Activated CD4-positive, alpha-beta T cell treated with anti-CD3 and anti-CD28 coated beads for 36 hours (primary cell): ENCODE measurements at places on chromosomes 5 and 9. TPM values are rescaled to one million over a fixed set of nuclear protein-coding genes. Genes with fewer than 3 reads are reported as not detected.

NAIP gene
- total RNA-seq: 1.5 TPM

- DNase-seq: no peak
Measured at GRCh38 chr9:129136446-129137035, 25.3 kb downstream of the PTPA start.

PCDHB5 gene
- not detected for total RNA-seq

LCP2 gene
- 173 TPM for total RNA-seq

- DNase-seq: no peak
Measured at GRCh38 chr5:151522226-151522625, 68.9 kb downstream of the FAT2 start.

DNA sequence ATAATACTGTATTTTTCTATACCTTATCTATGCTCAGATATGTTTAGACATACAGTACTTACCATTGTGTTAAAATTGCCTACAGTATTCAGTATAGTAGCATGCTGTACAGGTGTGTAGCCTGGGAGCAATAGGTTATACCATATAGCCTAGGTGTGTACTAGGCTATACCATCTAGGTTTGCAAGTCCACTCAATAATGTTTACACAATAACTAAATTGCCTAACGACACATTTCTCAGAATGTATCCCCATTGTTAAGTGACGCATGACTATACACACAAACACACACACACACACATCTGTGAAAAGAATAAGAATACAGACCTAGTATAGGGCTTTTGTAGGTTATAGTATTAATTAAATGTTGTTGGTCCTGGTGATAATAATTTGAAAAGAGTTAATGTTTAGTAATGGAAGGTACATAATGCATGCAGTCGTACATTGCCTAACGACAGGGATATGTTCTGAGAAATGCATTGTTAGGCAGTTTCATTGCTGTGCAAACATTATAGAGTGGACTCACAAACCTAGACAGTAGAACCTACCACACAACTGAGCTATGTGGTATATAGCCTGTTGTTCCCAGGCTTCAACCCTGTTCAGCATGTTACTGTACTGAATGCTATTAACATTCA is 13.6 kb downstream of the TDRD7 start:
- no peak for DNase-seq
